ENCODE measurements at places on chromosomes 2 and 18.

DNA sequence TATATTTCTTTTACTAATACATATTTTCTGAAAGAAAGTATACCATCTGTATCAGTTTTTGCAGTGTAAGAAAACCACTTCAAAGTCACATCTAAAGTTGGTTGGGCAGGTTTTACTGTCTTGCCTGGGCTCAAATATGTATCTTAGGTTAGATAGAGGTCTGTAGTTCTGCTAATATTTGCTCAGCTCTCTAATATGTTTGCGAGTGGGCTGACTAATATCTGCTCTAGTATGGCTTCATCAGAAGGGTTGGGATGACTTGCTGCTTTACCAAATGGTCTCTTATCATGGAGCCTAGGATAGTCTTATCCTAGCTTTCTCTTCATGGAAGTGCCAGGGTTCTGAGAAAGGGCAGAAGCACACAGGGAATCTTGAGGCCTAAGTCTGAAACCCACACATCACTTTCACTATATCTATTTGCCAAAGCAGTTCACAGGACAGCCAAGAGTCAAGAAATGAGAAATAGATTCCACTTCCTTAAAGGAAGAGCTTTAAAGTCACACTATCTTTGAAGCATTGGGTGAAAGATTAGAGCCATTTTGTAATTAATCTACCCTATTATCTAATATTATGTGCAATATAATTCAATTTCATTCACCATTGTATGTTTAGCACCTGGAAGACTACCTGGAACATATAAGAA is 610.0 kb downstream of the KCNJ3 start:
- DNase-seq: no peak

DNA sequence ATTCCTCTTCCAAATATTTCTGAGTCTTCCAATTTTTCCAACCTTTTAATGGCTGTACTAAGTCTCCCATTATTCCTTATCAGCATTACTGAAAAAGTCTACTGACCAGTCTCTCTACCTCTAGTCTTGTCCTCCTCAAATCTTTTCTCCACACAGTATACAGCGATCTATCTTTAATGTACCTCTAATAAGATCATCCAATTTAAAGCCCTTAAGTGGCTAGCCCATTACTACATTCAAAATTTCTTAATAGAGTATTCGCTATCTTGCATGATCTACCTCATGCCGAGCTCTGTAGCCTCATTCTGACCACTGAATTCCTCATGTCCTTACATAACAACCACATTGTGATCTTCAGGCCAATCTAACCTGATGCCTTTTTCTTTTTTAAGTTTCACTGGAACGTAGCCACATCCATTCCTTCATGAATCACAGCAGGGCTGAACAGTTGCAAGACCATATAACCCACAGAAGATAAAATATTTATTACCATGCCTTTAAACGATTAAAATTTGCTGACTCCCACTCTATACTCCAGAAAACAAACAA is 57.9 kb downstream of the SLC66A3 start:
- peak; percentile 45 for DNase-seq

- no peak for DNase-seq
Observed at GRCh38 chr18:4433717-4434116, 21.4 kb downstream of the DLGAP1 start.

DNA sequence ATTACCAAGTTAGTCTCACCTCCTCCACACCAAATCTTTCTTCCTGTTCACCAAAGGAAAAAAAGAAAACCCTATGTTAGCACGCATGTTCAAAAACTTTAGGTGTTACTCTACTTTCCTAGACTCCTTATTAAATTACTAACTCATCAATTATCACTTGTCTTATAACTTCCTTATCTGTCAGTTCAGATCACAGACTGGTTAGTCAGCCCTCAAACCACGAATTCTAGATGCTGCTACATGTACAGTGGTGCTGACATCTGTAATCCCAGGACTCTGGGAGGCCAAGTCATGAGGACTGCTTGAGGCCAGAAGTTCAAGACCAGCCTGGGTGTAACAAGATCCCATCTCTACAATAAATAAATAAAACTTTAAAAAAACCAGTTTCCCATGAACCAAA is 3.5 kb downstream of the YWHAQ start:
- peak; percentile 44 for DNase-seq

- DNase-seq: peak; percentile 27
Observed at GRCh38 chr18:41842886-41843285, 112.1 kb upstream of the PIK3C3 start.

DNA sequence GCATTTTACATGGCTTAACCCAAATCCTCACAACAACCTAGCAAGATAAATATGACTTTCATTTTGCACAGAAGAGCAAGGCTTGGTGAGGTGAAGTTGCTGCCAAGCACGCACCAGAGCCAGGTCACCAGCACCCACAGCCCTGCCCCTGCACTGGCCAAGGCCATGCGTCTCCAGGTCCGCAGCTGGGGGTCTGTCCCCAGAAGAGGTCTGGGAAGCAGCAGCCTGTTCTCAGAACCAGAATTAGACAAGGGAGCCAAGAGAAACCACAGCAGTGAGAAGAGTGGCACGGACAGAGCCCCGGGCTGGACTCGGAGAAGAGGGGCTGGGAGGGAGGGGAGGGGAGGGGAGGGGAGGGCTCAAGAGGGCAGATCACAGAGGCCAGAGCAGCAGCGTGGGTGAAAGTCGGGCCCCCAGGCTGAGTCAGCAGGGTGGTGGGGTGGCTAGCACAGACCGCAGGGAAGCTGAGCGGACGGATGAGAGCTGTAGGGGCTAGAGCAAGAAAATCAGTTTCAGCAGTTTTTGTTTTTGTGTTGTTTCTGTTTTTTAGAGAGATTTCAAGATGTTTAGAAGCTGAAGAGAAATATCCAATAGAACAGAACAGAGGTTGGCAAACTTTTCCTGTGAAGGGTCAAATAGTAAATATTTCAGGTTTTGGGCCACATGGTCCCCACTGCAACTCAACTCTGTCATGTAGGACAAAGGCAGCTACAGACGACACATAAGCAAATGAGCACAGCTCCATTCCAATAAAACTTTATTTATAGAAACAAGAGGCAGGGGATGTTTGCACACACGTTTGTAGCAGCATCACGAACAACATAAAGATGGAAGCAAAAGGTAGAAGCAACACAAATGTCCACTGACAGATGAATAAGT is 7.4 kb upstream of the MTERF4 start:
- DNase-seq: no peak

GRCh38 chr2:191740016-191740419 is 62.1 kb downstream of the NABP1 start:
- no peak for DNase-seq

DNA sequence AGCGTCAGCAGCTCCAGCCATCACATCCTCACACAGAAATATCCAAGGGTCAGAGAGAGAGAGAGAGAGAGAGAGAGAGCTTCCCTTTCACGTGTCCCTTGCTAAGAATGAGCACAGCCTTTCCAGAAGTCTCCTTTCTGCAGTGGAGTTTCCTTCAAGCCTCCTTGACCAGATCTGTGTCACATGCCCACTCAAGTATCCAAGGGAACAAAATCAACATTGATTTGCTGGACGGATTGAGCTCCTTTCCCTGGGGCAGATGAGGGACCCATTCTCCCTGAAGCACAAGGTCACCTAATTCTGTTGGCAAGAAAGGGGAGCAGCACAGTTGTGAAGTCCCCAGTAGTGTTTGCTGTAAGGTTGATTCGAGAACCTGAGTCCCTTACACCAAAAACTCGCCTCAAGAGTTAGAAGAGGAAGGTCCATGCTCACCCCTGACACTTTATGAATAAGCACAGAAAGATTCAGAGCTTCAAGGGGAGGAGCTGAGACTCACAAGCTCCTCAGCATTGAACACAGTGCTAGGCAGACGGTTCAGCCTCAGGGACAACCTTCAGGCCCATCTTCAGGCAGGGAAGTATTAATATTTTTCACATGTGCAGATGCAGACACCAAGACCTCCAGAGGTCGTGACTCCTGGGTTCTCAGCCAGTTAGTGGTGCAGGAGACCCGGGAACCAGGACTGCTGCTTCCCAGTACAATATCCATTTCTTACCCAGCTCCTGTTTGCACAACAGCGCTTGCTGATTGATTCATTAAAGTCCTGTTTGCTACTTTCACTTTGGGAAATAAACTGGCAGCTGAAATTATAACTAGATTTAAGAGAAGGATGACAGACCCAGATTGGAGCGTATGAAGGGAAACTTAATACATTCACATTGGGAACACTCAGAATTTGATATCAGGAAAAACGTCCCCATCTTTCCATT is 38.2 kb upstream of the MARCO start:
- no peak for DNase-seq

DNA sequence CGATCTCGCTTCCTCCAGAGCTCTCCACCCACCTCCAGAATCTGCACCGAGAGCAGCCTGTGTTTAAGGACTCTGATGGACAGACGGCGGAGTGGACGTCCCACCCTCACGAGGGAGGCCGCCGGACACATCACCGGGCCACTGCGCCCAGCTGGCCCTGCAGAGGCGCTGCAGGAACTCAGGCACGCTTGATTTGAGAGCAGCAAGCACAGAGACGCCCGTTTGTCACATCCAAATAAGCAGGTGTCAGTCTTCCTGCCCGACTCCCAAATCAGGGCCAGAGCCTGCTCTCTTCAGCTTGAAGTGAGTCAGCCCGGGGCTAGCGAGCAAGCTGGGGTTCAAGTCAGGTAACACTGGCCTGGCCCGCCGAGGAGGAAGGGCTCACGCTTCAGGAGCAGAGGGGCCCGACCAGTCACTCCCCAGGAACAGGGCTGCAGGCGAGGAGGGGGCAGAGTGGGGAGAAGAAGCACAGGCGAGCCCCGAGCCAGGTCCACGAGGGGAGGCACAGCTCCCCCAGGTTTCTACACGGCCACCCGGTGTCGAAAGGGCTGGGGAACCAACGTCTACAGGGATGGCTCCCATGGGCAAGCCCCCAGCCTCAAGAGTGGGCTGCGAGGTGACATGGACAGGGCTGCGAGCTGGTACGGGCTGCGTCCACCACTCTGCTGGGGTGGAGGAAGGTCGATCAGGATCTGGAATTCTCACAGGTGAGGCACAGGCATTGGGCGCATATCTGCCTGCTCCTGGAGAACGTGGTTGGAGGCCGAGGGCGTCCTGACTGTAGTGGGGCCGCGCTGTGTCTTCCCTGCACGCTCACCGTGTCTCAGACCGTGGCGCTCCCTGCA is 52.5 kb upstream of the CTDP1 start:
- DNase-seq: no peak

DNA sequence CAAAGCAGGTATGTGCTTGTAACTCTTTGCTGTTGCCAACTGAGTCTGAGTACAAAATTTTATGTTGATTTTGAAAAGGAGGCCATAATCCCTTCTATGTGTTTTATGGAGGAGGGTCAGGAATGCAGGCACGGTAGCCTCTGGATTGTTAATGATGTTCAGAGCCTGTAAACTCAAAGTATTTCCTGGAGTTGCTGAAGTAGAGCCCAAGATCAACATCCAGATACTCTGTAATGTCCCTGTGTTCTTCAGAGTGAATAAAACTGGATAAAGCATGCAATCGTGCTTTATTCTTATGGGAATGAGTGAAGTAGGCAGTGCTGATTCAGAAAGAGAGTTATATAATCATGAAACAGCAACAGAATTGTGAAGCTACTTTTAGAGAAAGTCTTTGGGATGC is 61.8 kb upstream of the CHRNA1 start:
- no peak for DNase-seq

- DNase-seq: no peak
Observed at GRCh38 chr2:241671457-241672240, 15.0 kb downstream of the DTYMK start.

- DNase-seq: peak; percentile 82
Observed at GRCh38 chr2:120765678-120766469, 30.2 kb downstream of the GLI2 start.

GRCh38 chr2:224584111-224584784 is 915 bp downstream of the CUL3 start:
- DNase-seq: peak; percentile 64

- peak; percentile 76 for DNase-seq
Observed at GRCh38 chr2:219441451-219442255, 7.0 kb downstream of the SPEG start.

- no peak for DNase-seq
Observed at GRCh38 chr2:42974169-42974720, 181.9 kb upstream of the HAAO start.

DNA sequence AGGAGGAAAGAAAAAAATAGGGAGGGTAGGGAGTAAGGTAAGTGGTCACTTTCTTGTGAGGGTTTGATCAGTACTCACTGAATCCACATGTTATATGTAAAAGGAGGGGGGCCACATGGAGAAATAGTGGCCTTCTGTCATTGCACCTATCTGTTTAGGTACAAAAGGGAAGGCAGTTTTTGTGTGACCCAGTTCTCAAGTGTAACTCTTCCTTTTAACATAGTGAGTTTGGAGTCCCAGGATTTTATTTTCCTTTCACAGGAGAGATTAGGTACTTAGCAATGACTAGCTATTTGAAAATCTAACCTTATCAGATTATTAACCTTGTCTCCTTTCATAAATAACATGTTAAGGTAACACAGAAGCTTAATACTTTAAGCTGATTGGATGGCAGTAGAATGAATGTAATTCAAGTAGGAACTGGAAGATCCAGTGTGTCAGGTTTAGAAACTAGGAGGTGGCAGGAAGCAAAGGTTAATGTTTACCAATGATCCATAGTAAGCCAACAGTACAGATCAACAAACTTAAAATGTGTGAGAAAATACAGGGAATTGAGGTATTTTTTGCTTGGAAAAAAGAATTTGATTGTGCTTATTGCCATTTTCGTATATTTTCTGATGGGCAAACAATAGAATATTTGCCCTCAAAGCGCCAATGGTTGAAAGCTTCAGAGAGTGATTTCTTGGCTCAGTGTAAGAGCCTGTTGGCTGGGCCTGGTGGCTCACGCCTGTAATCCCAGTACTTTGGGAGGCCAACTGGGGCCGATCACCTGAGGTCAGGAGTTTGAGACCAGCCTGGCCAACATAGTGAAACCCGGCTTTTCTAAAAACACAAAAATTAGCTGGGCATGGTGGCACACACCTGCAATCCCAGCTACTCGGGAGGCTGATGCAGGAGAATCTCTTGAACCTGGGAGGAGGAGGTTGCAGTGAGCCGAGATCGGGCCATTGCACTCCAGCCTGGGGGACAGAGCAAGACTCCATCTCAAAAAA is 11.3 kb downstream of the HNMT start:
- DNase-seq: no peak

DNA sequence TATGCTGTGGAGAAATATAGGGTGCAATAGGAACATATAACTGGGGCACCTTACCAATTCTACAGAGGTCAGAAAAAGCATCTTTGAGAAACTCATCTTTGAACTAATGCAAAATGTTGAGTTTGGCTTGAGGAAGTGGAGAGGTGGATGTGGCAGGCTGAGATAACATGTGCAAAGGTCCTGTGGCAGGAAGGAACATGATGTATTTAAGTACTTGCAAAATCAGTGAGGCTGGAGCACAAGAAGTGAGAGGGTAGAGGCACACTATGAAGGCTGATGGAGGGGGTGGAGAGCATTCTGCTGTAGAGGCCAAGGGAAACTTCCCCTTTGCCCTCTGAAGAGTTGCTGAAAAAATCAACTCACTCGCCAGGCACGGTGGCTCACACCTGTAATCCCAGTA is 14.7 kb upstream of the RAB1A start:
- no peak for DNase-seq

- DNase-seq: peak; percentile 98
Observed at GRCh38 chr2:239275044-239275685, 125.7 kb downstream of the HDAC4 start.
